ENCODE measurements at places on chromosomes 2 and 18.

DNA sequence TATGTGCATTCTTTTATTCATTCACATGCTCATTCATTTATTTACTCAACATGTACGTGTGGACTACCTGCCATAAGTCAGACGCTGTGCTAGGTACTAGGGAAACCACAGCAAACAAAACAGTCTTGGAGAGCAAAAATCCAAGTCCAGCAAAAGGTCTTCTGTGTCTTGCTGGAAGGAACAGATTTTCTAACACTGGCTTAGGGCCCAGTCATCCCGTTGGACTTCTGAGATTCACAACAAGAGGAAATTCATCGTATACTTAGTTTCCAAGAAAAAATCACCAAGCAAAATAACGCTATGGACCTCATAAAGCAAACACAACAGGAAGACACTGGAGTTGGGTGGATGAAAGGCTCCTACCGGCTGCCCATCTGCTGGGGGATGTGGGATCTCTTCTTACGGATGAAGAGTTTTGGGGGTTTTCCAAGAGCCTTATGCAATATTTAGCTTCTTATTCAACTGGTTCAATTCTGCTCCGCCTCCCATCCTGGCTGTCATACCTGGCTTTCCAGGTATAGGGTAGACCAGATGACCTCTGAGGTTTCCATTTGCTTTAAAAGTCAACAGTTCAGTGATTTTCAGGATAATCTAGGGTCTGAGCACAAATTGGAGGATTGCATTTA is 262.7 kb downstream of the HAUS1 start:
- no peak for DNase-seq

DNA sequence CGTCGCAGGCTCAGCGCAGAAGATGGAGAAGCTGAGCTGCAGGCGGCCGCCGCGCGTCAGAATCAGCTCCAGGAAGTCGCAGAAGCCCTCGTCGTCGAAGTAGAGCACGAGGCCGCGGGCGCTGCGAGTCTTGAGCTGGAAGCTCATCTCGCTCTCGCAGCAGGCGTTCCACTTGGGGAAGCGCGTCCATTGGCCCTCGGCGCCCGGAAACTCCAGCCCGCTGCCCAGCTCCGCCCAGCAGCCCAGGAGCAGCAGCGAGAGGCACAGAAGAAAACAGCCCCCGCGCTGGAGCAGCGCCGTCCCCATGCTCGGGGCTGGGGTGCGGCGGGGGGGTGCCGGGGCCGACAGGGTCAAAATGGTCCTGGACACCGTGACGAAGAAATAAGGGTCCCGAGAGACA is 4.0 kb downstream of the NRXN1 start:
- no peak for DNase-seq

- DNase-seq: no peak
Observed at GRCh38 chr2:44825702-44826101, 115.8 kb upstream of the SIX3 start.

GRCh38 chr18:77530732-77531131 is 281.1 kb downstream of the GALR1 start:
- DNase-seq: no peak

DNA sequence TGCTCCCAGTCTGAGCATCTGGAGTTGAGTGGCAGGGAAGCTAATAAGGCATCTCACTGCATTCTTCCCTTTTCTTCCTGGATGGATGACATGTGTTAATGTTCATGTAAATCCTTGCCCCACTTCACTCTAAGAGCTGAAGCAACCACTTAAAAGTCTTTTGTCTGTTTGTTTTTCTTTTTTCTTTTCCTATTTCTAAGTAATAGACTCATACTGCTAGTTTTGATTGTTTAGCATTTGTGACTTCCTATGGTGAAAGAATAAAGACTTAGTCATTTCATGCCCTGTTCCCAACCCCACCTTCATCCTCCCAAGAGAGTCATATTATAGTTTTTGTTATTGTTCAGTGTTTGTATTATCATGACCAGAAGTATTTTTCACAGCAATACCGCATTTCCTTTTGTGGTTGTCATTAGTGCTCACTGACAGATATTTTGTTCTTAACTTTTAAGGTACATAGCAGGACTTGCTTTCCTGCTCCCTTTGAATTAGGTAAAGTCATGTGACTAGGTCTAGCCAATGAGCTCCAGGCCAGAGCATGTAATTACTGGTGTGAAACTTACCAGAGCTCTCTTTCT is 18.1 kb upstream of the SPP2 start:
- no peak for DNase-seq
